Inflammatory macrophage treated with lipopolysaccharide for 4 hours (primary cell): ENCODE measurements at places on chromosomes 13 and 19.

DNA sequence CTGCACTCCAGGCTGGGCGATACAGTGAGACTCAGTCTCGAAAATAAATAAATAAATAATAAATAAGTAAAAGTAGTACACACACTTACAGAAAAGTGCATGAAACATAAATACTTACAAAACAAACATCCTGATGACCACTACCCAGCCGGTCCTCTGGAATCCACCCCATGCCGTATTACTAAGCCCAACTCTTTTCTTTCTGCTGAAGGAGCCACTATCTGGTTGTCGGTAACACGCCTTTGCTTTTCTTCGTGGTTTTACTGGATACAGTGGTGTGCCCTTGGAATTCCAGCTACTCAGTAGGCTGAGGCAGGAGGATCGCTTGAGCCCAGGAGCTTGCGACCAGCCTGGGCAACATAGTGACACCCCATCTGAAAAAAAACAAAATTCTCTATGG, 39.4 kb downstream of the CELF5 start:
- no peak for DNase-seq

DNA sequence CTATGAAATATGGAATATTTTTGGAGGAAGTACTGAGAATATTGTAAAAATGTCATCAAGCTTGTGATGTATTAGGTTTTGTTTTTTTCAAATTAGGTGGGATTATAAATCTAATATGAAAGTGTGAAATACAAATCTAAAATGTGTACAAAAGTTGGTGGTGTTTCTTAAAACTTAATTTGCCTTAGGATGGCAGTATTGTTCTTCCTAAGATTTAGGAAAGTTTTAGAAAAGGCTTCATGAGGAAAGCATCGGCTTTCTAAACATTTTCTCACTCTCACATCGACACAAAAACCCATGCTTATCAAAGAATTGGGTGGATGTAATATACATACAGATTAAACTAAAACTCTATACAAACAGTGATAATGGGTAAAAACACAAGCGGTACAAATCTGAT, 972.0 kb upstream of the PCDH20 start:
- DNase-seq = no peak

DNA sequence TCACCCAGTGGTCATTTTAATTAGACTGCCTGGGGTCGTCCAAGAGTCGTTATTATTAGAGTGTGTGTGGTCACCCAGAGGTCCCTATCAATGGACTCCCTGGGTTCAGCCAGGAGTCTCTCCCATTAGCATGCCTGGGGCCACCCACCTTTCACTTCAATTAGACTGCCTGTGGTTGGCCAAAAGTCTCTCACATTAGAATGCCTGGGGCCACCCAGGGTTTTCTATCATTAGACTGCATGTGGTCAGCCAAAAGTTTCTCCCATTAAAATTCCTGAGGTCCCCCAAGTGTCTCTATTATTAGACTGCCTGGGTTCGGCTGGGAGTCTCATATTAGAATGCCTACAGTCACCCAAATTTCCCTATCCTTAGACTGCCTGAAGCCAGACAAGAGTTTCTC, 1472.6 kb downstream of the UQCRFS1 start:
- DNase-seq = no peak

- DNase-seq = peak; percentile 77
These were observed 7.9 kb downstream of the CEACAM3 start for GRCh38 chr19:41804336-41804735.

DNA sequence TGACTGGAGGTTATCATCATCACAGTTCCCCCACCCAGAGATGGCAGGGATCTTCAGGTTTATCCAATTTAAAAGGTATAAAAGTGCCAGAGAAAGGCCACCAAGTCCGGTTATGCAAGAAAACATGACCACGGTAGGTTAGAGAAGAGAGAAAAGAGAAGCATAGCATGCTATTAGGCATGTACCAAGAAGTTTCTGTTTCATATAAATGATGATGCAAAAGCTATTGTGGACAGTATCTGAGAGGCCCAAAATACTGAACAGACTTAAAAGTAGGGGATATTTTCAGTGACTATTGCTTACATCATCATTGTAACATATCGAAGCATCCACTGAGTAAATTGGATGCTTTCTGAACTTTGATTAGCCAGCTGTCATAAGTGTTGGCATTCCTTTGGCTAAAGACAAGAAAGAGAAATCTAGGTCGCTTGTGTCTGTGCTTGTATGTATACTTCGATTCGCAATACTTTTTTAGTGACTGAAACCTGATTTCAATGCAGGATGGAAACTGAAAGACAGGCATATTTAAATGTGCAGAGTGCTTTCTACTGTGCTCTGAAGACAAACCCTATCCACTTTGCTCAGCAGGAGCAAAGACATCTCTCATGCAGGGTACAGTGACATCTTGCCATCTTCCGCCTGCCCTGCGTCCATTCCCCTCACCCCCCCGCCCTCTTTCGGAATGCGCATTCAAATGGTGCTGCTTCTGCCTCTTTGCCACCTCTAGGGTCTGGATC, 180.3 kb downstream of the SHISA2 start:
- DNase-seq = peak; percentile 69

GRCh38 chr13:85277748-85278147, 521.5 kb downstream of the SLITRK6 start:
- DNase-seq = no peak

- DNase-seq = no peak
These were observed 113.2 kb downstream of the HSPH1 start for GRCh38 chr13:31048521-31048920.

DNA sequence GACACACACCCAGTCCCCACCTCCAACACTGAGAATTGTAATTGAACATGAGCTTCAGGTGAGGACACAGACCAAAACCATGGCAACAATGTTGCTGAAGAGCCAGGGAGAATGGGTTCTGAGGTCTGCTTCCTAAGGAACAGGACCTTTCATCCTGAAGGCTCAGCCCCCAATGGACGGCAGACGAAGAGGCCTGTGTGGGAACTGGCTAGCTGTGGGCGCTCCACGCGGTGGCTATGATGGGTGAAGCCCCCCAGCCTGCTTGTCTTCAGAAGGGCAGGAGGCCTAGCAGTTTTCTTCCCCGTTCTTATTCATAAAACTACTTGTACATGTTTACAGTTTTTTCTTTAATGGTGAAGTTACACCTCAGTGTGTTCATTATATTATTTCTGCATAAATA, 136.1 kb upstream of the SPACA7 start:
- DNase-seq = no peak

DNA sequence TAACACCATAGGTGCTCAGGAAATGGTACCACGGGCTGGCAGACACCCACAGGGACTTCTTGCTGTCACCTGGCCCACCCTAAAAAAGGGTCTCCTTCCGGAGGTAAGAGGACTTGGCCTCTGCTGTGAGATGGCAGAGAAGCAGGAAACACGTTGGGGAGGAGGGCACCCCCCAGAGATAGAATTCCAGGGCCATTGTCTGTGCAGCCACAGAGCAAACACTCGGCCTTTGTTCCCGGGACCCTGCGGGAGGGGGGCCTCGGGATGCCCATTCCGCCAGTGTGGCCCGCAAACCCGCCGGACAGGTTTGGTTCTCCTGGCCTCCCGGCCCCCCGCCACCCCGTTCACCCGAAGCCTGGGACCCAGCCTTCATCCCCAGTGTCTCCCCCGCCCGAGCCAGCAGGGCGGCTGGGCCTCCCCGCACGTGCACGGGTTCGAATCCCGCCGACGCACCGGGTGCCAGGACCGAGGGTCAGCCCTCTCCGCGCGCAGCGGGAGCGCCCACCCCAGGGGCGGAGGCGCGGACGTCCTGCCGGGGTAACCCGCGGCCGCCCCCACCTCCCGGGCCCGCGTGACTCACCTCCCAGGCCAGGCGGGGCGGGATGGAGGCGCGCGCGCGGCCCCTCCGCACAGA, 714 bp downstream of the PLPP2 start:
- DNase-seq = no peak

DNA sequence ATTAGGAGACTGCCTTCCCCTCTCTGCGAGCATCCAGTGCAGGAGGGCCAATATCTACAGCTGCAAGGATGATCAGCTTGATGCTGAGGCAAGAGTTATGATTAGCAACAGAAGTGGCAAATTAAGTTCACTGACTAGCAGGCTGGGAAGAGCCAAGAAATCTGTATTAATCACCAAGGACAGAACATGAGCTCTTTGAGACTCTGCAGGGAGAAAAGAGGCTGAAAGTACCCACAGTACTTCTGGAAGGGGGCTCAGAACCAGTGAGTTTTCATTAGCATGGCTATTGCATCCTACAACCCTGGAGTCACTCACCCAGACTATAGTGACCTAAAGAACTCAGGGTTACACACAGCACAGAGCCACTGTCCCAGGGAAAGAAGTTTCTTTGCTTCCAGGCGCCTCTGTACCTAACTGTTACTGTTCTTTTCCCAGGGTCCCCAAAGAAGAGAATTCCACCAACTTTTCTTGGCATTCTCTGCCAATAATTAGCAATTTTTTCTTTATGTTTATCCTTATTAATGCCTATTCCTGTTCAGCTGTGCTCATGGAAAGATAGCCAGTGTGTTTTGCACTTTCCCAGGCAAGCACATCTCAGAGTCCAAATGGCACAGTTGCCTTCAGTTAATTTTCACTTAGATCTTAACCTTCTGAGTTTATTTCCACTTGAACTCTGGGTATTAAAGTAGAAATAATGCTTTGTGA, 25.8 kb upstream of the MEDAG start:
- no peak for DNase-seq

DNA sequence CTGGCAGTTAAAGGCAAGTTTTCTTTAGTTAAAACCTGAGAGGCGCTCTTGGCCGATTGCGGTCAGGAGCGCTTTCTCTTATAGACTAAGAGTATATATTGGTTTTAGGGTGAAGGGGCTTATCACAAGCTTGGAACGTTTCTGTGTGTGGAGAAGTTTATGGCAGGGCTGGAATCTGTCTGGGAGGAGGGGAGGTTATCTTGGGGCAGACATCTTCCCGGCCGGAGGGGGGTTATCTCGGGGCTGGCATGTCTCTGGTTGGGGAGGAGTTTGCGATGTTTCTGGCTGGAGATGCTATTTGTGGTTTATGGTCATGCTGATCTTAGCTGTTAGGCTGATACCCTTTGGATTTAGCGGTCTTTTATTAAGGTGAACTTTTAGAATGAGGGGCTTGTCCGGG, 18.3 kb downstream of the KDM4B start:
- DNase-seq = no peak

DNA sequence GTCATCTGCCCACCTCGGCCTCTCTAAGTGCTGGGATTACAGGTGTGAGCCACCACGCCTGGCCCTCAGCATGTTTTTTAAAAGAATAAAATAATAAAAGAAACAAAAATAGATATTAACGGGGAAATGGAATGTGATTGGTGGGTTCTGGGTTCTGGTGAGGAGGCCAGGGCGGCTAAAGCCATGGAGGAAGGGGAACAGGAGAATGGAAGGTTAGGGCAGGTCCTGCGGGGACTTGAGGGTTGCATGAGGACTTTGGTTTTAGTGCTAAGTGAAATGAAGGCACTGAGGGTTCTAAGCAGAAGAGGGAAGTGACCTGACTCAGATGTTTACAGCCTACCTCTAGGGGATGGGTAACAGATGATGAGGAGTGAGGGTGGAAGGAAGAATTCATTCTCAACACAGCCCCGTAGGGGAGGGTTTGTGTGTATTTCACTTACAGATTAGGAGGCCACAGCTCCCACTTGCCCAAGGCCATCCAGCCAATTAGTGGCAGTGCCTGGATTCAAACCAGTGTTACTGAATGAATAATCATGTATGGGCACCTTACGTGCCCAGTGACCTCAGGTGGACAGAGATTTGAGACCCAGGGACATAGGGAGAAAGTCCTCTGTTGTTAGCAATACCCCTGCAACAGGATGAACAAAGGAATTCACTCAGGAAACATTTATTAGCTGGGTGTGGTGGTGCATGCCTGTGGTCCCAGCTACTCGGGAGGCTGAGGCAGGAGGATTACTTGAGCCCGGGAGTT, 6.7 kb upstream of the MRPL4 start:
- no peak for DNase-seq

- DNase-seq = no peak
These were observed 43.6 kb upstream of the LSM14A start for GRCh38 chr19:34128558-34129250.

DNA sequence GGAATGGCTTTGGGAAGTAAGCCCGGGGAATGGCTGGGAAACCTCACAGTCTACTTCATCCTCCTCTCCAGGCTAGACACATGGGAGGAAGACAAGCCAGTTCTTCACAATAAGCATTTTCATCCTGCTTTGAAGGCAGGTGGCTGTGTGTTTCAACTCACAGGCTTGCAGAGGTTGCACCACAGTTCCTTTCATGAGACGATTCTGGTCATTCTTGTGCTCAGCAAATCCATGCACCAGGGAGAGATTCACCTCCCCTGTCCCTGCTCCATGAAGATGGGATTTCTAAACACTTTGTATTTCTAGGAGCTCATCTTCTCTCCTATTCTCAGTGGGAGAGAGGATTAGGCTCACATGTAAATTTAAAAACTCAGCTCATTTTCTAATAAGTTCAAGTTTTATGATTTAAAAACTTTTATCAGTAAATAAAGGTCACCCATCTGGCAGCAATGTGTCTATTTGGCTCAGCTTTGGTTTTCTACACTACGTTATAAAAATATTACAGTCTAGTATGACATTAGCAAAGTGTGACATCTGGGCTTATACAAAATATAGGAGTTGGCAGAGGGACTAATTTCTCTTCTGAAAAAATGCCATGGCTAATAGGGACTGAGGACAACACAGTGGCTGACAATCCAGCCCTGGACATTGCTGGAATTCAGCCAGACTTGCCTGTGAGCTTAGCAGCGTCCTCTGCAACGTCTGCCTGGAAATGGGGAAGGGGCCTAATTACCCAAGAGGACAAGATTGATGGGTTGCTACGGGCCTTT, 283.2 kb upstream of the SLC10A2 start:
- DNase-seq = no peak

GRCh38 chr19:55099557-55100506, 17.6 kb downstream of the PPP1R12C start:
- DNase-seq = peak; percentile 33

DNA sequence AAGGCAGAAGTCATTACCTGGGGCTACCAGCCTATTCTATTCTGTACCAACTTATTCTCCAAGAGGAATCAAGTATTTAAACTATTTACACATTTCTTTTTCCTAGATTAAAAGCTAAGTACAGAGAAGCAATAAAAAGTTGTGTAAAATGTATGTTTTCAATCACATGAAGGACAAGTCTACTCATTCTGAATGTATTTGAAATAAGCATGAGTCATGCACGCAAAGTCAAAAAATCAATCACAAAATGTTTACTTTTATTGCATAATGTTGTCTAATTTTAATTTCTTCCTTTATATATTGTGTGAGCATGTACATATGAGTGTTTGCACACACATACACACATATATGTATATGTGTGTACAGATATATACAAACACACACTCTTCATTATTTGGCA, 136.7 kb downstream of the DACH1 start:
- no peak for DNase-seq

DNA sequence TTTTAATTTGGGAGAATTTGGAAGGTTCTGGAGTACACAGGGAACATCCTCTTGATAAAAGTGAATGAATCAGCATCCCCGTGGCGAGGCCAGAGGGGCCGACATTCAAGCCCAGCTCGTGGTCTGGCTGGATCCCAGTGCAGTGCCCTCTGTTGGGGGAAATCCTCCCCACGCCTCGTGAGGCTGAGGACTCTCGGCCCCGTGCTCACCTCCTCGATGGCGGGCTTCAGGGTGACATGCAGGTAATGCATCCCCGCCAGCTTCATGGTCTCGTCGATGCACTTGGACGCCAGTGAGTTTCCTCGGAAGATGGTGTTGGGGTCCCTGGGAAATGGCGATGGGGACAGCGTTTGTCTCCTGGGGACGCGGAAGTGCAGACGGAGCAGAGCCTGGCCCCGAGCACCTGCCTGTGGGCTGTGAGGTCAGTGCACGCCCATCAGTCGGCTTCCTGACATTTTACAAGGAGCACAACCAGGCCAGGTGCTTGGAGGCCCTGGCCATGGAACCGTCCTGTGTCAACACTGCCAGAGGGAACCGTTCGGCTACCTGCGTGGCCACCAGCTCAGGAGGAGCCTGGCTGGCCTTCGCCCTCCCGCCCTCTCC, 43.3 kb upstream of the C13orf46 start:
- no peak for DNase-seq
